ENCODE measurements at places on chromosomes 11 and 22. TPM values are rescaled to one million over a fixed set of nuclear protein-coding genes. Genes with fewer than 3 reads are reported as not detected.

DNA sequence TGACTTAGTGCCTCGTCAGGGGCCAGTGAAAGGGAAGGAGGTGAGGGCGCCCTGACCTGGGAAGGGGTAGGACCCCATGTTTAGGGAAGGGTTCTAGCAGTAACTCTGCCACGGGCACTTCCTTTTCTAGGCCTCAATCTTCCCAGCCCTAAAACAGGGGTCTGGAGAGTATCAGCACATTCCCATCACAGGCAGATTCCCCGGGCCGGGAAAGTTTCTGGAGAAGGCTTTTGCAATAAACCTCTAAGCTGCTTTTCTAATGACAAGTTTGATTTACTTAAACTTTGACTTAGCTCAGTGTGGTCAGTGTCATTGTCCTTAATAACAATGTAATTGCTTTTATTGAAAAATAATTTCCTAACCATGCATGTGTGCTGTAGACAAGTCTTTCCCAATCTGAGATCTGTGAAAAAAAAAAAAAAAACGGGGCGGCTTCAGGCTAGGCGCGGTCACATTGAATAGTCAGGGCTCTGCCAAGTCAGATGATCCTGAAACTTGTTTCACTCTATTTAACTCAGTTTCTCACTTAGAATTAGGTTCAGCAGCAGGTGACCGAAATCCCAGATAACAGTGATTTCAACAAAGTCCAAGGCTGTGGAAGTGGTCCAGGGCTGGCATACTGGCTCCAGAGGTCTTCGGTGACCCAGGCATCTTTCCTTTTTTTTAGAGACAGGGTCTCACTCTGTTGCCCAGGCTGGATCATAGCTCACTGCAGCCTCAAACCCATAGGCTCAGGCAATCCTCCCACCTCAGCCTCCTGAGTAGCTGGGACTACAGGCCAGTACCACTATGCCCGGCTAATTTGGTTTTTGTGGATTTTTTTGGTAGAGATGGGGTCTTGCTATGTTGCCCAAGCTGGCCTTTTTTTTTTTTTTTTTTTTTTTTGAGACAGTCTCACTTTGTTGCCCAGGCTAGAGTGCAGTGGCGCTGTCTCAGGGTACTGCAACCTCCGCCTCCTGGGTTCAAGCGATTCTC is 19.5 kb upstream of the TAB1 start:
- DNase-seq = no peak
- no peak overlapping the region for H3K27ac ChIP-seq
- no peaks in the 10 kb centered on the region for H3K36me3 ChIP-seq
- no peak overlapping the region for H3K4me3 ChIP-seq
- no peaks in the 10 kb centered on the region for H3K4me1 ChIP-seq

- DNase-seq = no peak
- H3K27ac ChIP-seq = no peak overlapping the region
- H3K4me1 ChIP-seq = no peaks in the 10 kb centered on the region
- no peaks in the 10 kb centered on the region for H3K27me3 ChIP-seq
- peaks cover 9% of the 10 kb centered on the region for H3K36me3 ChIP-seq
Observed at GRCh38 chr11:87324817-87325489, 287.2 kb downstream of the TMEM135 start.

CRYBA4 gene
- total RNA-seq = not detected

MRPL21 gene
- 65.6 TPM for total RNA-seq
